ENCODE measurements at places on chromosomes 1 and 21. TPM values are rescaled to one million over a fixed set of nuclear protein-coding genes. Genes with fewer than 3 reads are reported as not detected.

The PLXNA2 gene
- total RNA-seq = 60.7 TPM

The TGFB2 gene
- total RNA-seq = 61.8 TPM

The ZFP69B gene
- 22.0 TPM for total RNA-seq

The SRGAP2 gene
- 130 TPM for total RNA-seq

The PODN gene
- 1.2 TPM for total RNA-seq

The CD1C gene
- not detected for total RNA-seq

The SHISAL2A gene
- total RNA-seq = not detected

The AQP10 gene
- total RNA-seq = not detected

GRCh38 chr21:38843806-38844503, 38.2 kb downstream of the ETS2 start:
- no peak for DNase-seq

- DNase-seq = no peak
Observed at GRCh38 chr1:82108843-82109242, 308.1 kb downstream of the ADGRL2 start.

- no peak for DNase-seq
Observed at GRCh38 chr1:62621907-62622306, 24.6 kb downstream of the ANGPTL3 start.

DNA sequence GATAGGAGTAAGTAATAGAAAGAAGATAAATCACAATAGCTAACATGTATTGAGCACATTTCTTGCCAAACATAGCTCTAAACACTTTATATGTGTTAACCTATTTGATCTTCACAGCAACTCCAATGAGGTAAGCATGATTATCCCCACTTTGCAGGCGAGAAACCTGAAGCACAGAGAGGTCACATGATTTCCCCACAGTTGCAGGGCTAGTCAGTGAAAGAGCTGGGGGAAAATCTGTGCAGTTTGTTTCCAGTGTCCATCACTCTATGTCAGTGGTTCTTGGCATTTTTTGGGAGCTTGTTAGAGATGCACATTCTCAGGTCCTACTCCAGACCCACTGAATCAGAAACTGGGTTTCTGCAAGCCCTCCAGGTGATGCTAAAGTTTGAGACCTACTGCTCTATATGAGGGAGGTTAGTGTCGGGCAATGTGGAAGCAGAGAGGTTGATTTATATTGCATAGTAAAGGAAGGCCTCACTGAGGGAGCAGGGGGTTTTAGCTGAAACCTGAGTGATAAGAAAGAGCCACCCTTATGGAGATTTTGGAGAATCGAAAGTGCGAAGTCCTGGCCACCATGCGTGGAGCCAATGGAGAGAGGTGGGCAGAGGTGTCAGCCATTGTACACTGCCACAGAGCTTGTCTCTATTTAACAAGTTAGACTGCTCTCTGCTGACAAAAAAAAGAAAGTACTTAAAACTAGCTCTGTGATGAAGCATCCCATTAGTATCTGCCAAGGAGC, 20.9 kb downstream of the MCOLN3 start:
- no peak for DNase-seq

DNA sequence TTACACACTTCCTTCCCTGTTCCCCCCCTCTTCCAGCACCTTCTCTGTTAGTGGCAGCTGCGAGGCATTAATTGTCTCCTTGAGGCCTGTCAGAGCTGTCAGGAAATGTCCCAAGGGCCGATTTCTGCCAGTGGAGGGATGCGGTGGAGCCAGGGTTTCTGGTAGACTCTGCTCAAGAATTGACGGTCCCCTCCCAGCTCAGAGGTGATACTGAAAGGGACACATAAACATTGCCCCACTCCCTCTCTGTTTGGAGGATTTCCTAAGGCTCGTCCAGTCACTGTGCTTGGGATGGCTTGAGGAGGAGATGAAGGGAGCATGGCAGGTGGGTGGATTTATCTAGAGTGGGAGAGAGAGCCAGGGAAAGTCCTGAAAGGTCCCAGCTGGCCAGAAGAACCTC, 61.4 kb upstream of the CD34 start:
- no peak for DNase-seq

DNA sequence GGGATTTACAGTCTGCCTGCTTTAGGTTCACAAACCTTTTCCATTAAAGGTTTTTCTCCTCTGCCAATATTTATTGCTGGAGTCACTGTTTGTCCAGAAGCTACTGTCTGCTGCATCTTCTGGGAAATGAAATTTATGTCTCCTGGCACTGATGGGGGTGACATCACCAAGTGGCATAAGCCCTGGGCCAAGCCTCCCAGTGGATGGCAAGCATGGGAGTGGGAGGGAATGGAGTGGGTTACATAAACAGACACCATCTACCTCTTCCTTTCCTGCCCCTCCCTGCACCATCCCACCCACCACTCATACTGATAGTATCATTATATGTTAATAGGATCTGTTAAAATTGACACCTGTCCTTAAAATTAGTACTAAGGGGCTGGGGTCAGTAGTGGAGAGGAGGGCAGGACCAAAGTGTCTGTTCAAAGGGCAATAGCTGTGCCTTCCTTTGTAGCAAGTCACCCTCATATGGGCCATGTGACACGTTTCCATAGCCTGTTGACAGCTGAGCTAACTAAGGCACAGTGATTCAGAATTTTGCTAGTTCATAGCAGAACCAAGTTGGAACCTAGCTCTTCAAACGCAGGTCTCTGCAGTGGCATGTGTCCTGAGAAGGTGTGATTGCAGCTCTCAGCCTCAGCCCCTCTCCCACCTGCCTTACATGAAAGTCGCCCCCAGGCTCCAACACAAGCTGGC, 71.0 kb downstream of the MAB21L3 start:
- no peak for DNase-seq

GRCh38 chr1:82721702-82722101, 921.0 kb downstream of the ADGRL2 start:
- no peak for DNase-seq

DNA sequence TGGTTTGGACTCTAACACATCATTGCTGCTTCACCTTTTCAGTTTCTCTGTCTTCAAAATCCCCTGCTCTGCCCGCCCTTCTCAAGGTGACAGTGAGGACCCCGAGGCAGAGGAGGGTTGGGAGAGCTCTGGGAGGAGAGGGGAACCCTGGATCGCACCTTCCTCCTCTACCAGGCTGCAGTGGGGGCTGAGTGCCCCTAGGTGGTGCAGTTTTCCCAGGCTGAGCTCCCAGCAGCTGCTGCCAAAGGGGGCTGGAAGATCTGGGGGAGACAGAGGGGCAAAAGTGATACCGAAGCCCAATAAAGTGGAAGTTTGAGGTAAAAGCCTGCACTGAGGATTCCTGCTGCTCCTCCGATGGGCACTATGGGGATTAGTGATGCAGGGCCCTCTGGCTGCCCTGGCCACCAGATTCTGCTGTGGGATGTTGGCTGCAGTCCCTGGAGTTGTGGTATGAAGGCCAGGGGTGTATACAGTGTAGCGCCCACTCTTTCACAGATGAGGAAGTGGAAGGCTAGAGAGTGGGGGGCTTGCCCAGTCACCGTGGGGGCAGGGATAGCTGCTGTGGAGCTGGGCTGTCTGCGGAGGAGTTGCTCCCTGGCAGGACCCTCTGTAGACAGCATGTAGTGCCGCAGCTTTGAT, 40.7 kb upstream of the SCMH1 start:
- DNase-seq = no peak

- no peak for DNase-seq
Observed at GRCh38 chr1:211411639-211412038, 80.3 kb downstream of the RD3 start.

DNA sequence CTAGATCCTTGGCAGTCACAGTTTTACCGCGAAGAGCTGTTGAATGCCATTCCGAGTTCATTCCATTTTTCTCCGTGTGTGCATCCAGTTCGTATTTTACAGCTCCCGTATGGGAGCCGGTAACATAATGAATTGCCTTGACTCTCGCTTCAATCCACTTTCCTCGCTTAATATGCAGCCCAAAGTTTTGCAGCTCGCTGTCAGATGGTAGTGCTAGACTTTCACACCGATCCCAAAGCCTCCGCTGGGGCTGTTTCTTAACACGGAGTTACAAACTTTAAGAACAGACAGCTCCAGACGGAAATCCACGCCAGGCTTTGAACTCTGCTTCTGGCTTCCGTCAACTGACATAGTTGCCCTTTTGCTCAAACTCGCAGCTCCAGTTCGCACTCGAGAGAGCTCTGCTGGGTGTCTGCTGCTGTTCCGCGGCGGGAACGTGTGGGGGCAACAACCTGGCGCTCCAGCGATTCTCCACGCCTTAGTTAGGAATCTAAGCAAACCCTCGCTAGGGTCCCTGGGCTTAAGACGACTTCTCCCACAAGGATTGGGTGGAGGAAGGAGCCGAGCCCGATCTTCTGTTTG, 3.5 kb upstream of the ARID1A start:
- DNase-seq = peak; percentile 71

DNA sequence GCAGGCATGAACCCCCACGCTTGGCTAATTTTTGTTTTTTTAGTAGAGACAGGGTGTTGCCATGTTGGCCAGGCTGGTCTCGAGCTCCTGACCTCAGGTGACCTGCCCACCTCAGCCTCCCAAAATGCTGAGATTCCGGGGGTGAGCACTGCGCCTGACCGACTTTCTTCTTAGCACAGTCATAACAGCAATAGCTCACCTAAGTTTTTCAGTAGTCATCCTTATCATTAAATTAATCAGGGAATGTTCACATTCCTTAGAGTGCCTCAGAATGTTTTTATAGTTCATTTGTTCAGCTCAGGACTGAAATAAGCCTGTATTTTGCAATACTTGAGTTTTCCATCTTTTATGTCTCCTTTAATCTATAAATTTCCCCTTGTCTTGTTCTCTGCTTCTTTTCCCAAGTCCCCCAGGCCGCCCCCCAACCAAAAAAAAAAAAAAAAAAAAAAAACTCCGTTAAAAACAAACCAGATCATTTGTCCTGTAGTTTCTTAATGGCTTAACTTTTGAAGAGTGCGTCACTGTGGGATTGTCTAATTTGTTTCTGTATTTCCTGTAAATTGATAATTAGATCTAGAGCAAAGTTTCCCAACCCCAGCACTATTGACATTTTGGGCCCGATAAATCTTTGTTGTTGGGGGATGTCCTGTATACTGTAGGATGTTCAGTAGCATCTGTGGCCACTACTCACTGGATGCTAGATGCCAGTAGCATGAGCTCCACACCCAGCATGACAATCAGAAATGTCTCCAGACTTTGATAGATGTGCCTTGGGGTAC, 120.7 kb downstream of the ITSN1 start:
- DNase-seq = no peak

DNA sequence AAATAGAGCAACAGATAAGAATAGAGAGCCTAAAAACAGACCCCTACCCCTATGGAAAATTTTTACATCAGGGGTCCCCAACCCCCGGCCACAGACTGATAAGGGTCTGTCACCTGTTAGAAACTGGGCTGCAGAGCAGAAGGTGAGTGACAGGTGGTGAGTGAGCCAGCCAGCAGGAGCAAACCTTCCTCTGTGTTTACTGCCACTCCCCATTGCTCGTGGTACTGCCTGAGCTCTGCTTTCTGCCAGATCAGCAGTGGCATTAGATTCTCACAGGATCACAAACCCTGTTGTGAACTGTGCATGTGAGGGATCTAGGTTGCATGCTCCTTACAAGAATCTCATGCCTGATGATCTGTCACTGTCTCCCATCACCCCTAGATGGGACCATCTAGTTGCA, 174.1 kb downstream of the FOXD2 start:
- DNase-seq = no peak

- DNase-seq = no peak
Observed at GRCh38 chr1:207565546-207566468, 69.8 kb downstream of the CR1 start.

DNA sequence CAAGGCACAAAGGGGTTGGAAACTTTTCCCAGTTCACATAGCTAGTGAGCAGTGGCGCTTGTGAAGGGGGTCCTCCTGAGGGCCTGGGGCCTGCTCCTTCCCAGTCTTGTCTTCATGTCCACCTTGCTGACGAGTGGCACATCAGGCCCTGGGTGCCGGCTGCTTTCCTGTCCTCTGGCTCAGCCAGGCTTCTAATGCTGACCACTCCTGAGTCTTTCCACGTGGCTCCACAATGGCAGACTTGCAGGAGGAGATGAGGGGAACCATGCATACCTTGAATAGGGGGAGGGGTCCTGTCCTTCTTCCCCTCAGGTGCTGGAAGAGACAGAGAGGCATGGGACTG, 38.7 kb downstream of the MAPKAPK2 start:
- no peak for DNase-seq

GRCh38 chr1:8297245-8297644, 20.7 kb upstream of the SLC45A1 start:
- no peak for DNase-seq

DNA sequence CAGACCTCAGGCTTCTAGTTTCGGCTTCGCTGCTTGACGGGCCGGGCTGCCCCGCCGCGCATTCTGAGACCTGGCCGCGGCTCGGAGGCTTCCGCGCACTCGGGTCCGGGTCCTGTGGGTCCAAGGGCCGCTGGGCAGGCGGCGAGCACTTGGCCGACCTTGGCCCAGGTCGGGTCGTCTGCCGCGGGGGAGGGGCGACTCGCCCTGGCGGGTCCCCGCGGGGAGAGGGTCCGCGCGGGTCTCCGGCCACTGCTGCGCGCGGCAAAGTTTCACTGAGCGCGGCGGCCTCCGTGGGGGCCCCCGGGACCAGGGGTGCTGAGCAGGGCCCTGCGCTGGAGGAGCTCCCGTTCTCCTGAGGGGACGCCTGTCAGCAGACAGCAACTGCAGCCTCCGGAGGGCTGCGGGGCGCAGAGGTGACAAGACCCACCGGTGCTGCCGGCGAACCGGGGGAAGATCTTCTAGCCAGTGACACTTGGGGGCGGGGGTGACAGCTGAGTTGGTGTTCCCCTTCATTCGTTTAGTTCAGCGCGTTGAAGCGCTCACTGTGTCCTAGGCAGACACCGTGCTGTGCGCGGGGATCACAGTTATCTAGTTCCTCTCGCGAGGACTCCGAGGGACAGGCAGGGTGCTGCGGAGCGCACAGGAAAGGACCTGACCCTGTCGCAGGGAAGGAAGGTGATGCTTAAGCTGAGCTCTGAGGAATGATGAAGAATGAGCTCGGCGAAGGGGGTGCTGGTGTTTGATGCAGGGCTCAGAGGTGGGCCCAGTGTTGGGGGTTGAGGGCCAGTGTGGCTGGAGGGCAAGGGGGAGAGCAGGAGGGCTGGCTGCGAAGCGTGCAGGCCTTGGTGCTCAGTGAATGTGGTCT, 725 bp downstream of the MTFR1L start:
- no peak for DNase-seq

DNA sequence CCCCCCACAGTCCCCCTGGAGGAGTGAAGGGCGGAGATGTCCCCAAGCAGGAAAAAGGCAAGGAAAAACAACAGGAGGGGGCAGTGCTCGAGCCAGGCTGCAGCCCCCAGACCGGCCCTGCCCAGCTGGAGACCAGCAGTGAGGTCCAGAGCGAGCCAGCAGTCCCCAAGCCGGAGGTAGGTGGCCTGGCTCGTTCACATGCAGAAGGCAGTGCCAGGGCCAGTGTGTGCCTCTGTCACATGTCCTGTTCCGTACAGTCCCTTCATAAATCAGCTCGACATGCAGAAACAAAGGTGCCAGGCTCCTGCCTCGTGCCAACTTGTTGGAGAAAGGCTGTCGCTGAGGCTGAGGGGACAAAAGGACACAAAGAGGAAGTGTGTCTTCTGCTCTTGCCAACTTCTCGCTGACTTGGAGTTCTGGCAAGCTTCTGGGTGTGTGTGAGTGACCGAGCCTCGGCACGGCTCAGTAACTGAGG, 24.1 kb upstream of the MPZL1 start:
- DNase-seq = peak; percentile 20

GRCh38 chr21:26977746-26978145, 10.9 kb upstream of the ADAMTS5 start:
- no peak for DNase-seq

- no peak for DNase-seq
Observed at GRCh38 chr1:44830900-44831304, 12.2 kb downstream of the PTCH2 start.

- no peak for DNase-seq
Observed at GRCh38 chr1:59878370-59878769, 48.2 kb downstream of the CYP2J2 start.
